NCI-H1694 treated with DMSO at 0.1 percent for 48 hours (cell line): ENCODE measurements at places on chromosomes 16 and 17.

- DNase-seq, result no peak
These were observed 1185.9 kb upstream of the GOT2 start for GRCh38 chr16:59920054-59920453.

DNA sequence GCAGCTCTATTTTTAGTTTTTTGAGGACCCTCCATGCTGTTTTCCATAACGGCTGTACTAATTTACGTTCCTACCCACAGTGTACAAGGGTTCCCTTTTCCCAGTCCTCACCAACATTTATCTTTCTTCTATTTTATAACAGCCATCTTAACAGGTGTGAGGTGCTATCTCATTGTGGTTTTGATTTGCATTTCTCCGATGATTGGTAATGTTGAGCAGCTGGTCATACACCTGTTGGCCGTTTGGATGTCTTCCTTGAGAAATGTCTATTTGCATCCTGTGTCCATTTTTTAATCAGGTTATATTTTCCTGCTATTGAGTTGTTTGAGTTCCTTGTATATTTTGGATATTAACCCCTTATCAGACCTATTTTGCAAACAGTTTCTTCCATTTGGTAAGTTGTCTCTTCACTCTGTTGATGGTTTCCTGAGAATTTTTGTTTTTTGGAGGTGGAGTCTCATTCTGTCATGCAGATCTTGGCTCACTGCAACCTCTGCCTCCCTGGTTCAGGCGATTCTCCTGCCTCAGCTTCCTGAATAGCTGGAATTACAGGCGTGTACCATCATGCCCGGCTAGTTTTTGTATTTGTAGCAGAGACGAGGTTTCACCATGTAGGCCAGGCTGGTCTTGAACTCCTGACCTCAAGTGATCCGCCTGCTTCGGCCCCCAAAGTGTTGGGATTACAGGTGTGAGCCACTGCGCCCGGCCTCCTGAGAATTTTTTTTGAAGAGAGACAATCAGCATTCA, 279.6 kb downstream of the SNX29 start:
- DNase-seq, result no peak

GRCh38 chr17:1362964-1363363, 37.1 kb downstream of the YWHAE start:
- DNase-seq, result no peak

DNA sequence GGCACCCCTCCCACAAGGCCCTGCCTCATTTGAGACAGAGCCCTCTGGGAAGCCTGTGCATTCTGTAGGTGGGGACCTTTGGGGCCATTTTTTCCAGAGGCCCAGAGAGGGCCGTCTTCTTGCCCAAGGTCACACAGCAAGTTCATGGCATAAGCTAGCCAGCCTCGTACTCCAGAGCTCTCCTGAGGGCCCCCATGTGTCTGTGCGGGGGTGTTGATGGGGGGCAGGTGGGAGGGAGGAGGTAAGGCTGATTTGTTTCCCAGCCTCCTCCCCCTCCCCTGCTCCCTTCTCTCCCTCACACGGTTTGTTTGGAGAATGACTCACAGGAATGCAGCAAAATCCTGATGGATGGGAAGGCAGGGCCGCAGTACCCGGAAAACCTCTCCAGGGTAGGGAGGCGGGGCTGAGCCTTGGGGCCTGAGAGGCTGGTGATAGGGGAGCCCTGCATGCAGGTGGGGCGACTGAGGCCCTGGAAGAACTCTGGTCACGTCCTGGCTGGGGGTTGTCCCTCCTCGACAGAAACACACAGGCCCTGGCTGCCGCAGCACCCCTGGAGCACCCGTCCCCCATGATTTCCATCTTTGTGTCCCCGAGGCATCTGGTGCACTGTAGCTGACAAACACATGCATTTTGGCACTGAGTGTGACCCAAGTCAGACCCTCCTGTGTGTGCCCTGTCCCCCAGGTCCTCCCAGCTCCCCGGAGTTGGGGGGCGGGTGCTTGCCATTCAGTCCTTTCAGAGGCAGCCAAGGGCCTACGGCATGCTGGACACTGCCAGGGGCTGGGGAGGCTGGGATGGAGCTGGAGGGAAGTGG, 29.7 kb downstream of the RAI1 start:
- DNase-seq, result no peak

DNA sequence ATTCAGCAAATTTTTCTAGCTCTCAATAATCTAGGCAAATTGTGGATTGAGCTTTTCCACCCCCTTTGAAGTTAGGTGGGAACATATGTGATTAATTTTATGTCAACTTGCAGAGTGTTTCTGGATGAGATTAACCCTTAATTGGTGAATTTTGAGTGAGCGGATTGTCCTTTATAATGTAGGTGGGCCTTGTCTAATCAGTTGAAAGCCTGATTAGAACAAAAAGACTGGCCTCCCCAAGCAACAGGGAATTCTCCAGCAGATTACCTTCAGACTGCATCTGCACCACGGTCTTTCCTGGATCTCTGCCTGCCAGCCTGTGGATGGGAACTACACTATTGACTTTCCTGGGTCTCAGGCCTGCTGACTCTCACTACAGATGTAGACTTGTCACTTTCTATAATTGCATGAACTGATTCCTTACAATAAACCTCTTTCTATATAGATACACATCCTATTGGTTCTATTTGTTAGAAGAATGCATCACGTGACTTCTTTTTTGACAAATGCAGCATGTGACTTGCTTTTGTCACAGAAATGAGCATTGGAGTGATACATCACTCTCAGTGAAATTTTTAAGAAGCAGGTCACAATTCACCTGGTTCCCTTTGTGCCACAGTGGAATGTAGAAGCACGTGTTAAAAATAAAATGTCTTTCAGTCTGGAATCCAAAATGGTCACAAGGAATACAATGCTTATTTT, 1038.3 kb downstream of the CDH11 start:
- no peak for DNase-seq

DNA sequence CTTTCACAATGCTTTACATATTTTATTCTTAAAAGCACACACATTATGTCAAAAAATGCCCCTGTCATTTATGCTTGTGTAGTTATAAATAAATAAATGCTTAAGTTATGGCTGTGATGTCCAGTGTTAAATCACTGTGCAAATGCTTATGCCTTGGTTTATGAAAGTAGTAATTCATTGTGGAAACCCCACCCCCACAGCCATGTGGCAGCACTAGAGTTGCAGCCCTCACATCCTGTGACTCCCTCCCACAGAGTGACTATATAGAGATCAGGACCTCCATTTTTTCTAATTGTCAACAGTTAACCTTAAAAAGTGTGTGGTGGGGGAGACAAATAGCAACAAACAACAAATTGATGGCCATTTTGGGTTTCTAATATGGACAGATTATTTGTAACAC, 2.4 kb downstream of the SKAP1 start:
- DNase-seq, result no peak

DNA sequence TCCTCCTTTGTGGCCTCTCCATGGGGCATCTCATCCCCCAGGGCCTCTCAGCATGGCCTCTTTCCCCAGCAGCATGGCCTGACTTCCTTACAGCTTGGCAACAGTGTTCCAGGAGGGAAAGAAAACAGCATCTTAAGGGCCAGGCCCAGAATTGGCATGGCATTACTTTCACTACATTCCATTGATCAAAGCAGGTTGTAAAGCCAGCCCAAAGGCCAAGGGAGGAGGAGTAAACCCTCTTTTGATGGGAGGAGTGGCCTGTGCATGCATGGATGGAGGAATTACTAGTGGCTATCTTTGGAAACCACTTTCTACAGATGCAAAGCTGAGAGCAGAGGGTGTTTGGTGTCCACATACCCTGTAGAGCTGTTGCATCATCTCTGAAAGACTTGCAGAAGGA, 149.4 kb downstream of the AIPL1 start:
- DNase-seq, result no peak

DNA sequence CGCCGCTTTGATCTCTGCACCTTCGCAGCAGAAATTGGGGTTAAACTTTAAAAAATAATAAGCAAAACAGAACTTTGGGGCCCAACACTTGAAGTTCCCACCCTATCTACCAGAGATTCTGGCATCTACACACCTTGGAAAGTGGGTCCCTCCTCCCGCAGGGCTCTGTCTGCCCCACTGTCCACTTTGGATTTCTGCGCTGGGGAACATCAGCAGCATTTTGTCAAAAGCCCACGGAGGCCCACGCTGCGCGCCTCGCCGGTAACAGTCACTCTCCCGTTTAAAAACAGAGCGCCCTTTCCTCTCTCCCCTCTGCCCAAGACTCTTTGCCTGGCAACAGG, 725 bp upstream of the WNT9B start:
- DNase-seq, result no peak

GRCh38 chr17:80408872-80409271, 6.1 kb upstream of the ENDOV start:
- DNase-seq, result no peak

DNA sequence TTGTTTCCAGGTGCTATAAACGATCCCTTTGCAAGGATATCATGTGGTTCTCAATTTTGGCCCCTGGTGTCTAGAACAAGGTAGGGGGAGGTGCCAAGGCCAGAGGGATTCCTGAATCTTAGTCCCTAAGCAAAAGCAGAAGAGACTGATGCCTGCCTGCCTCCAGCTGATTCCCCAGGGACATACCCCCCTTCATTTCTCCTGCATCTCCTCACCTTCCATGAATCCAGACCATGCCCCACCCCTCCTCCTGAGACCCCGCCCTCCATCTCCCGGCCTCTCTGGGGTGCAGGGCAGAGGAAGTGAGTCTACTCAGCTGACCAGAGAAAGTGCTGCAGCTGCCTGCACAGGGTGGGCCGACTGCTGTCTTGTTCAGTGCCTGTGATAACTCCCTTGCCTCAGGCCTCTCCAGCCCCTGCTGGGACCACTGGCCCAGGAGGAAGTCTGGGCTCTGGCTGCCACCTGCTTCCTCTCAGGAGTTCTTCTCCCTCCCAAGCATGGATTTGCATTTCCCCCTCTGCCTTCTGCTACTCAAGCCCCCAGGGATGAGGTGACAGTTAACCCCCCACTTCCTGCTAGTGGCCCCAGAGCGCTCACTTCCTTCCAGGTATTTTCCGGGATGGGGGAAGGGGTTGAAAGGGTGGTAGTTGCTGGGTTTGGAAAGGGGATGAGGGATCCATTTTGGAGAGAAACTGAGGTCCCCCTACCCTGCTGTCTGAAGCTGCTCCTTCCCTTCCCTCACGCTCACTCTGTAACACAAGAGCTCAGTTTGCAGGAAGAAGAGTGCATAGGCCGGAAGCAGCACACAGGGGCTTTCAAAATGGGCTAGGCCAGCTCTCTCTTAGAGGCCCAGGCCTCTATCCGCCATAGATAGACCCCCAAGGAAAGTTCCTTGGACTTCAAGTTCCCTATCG, 10.5 kb upstream of the TSPOAP1 start:
- no peak for DNase-seq

DNA sequence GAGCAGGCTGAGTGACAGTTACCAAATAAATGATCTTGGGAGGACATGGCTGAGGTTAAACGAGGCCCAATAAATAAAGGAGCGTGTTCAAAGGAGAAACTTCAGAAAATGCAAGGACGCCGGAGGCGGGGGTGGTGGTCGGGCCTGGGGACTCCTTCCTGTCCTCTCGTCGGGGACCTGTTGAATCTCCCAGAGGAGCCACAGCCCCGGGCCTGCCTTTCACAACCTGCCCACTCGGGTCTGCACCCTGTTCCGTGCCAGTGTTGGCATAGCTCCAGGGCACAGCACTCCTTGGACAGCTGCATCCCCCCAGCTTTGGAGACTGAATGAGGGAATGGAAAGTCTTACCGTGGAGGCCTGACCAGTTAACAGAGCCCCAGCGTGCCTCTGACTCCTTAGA, 8.1 kb upstream of the TBX4 start:
- no peak for DNase-seq

DNA sequence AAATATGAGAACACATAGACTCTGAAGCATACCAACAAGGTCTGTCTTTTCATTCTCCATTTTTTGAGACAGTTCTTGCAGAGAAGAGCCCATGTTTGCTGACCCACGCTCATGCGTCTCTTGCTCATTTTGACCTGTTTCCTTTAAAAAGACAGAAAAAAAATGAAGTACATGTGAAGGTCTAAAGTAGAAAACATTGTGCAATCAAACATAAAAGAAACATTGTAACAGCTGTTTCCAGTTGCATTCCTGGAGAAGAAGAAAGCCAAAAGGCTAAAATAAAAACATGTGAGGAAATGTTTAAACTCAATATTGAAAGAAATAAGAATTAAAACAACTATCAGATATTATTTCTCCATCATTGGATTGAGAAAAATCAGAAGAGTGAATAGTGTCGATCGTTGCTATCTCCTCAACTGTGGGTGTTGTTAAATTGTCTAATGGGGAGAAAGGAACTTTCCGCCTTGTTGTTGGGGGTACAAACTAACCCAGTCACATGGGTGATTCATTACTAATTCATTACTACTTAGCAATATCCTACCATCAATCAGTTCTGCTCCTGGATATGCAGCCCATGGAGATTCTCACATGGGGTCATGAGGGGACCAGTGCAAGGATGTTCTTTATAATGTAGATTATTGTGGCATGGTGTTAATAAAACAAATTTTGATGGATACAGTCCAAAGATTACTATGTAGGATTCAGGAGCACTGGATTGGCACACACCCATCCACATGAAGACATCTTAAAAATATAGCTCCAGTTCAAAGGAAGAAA, 9.5 kb downstream of the ABCA9 start:
- DNase-seq, result no peak

DNA sequence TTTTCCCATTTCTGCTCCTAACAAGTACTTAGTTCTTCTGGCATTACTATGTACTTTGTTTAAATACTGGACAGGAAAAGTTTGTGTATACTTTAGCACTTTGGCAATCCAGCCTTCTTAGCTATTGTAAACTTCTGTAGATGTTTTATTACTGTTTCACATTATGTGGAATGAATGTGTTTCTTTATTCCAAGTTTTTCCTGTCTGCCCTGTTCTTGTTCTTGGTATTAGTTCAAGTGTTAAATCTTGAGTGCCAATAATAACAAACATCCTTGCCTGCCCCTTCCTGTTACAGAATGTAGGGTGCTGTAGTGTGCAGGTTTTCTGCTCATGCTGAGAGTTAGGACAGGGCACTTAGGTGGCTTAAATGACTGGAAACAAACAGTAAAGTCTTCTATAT, 7.3 kb upstream of the CAPNS2 start:
- DNase-seq, result no peak

DNA sequence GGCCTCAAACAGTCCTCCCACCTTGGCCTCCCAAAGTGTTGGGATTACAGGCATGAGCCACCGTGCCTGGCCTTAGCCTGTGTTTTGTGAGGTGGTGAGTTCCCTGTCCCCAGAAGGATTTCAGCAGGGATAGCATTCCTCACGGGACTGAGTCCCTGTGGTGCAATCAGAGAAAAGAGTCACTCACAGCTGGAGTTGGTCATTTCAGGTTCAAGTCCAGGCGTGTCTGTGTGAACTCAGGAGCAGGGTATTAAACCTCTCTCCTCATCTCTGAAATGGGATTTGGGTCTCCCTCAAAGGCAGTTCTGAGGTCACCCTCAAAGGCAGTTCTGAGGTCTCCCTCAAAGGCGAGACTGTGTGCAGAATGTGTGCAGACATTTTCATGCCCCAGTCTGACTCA, 28.6 kb downstream of the NPTX1 start:
- DNase-seq, result no peak

GRCh38 chr17:62188713-62189112, 123.6 kb upstream of the MED13 start:
- no peak for DNase-seq

GRCh38 chr16:58658796-58659211, 25.8 kb downstream of the SLC38A7 start:
- peak; percentile 3 for DNase-seq
